Fibroblast of lung (primary cell): ENCODE measurements at places on chromosomes 16 and 17.

DNA sequence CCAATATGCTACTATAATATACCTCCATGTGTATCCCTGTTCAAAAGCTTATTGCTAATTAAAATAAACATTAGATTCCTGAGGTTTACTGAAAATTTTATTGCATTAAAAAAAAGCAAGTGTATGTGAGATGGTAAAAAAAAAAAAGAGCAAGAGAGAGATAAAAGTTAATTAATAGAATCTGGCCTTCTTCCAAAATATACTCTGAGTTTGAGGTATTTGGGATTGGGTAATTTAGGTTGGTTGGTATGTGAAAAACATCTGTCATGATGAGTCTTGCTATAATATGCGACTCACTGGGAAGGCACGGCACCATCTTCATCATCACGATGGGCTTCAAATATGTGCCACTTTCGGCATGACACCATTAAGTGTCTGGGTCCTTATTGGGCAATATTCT lies 711.1 kb upstream of the SOX9 start:
- peak; percentile 92 for DNase-seq

DNA sequence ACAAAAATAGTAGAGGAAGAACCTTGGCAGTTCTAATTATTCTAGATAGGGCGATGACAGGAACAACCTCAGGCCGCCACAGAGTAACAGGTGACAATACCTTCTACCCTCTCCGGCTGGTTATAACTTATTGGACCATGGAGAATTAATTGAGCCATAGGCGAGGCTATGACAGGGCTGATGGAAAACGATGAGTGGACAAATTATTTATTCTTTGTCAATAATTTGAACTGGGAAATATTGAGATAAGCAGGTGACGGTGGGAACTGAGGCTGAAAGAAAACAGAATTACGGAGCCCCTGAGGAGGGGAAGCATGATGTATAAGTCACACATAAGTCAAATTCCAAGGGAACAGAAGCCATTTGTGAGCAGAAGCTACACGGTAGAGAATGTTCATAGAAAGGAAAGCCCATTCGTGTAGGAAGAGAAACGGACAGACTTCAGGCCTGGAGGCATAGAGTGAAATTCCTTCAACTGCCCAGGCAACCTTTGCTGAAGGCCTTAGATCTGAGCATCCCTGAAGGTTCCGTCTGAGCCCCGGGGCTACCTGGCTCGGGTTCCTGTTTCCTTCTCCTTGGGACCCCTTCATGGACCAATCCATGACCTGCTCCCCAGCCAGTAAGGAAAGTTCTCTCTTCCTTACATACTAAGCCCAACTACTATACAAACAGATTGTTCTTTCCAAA lies 158.1 kb downstream of the MAP2K4 start:
- DNase-seq = no peak

DNA sequence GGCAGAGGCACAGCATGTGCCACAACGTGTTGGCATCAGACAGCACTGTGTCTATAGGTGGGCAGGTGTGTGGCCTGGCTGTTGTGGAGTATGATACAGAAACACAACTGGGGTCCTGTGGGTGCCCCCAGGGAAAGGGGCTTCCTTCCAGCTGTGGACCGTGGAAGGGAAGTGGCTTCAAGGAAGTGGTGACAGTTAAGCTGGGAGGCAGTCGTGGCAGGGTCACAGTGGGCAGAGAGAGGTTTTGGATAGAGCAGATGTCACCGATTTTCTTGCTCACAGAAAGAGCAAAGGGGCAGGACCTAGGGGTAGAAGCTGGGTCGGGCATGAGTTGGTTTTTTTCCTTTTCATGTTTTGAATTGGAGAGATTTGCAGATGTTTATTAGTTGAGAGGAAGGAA lies 11.2 kb upstream of the ORAI3 start:
- no peak for DNase-seq

GRCh38 chr16:84332975-84333684 lies 35.2 kb upstream of the ATP2C2 start:
- no peak for DNase-seq

DNA sequence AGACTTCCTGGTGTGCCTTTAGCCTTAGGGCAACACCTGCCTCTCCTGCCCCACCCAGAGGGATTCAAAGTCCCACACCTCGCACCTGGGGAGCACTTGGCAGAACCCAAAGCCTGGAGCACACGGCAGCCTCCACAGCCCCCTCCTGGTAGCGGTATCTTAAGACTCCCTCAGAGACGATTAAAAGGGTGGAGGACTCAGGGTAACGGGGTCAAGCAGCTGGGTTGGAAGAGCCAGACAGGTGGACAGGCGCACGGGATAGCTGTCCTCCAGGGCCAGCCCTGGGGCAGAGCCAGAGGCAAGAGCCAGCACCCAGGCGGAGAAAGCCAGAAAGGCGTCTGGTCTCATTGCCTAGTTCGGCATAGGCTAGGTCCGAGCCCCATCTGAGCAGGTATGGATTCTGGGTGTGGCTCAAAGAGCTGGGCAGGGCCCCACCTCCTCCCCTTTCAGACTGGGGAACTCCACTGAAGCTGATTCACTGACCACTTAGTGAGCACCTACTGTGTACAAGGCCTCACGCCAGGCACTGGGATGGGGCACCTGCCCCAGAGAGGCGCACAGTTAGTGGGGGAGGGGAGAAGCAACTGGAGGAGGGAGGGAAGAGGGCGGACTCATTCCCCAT lies 55.0 kb upstream of the MEAK7 start:
- DNase-seq = no peak

- no peak for DNase-seq
These were observed 114.5 kb downstream of the ABCC6 start for GRCh38 chr16:16108759-16109158.

DNA sequence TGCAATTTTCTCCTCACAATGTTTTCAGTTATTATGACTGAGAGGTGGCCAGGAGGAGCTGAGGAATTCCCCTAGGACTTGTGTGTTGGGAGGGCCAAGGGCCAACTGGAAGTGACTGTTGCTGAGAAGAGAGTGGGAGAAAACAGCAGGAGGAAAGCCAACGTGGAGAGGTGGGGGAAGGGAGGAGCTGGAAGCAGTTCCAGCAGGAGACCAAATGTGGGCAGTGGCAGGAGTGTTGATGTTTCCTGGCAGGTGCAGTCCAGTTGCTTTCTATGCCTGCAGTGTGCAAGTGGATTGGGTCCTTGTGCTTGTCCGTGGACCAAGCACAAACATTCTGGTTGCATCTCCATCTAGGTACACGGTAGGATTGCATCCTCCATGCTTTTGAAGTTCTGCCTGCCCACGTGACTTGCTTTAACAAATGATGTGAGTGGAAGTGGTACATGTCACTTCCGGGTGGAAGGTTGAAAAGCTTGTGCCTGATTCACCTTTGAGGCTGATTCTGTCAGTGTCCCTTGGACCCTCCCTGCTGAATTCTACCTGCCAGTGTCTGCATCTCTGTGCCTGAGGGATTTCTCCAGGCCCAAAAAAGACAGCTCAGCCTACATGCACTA lies 54.7 kb upstream of the CRHR1 start:
- no peak for DNase-seq

DNA sequence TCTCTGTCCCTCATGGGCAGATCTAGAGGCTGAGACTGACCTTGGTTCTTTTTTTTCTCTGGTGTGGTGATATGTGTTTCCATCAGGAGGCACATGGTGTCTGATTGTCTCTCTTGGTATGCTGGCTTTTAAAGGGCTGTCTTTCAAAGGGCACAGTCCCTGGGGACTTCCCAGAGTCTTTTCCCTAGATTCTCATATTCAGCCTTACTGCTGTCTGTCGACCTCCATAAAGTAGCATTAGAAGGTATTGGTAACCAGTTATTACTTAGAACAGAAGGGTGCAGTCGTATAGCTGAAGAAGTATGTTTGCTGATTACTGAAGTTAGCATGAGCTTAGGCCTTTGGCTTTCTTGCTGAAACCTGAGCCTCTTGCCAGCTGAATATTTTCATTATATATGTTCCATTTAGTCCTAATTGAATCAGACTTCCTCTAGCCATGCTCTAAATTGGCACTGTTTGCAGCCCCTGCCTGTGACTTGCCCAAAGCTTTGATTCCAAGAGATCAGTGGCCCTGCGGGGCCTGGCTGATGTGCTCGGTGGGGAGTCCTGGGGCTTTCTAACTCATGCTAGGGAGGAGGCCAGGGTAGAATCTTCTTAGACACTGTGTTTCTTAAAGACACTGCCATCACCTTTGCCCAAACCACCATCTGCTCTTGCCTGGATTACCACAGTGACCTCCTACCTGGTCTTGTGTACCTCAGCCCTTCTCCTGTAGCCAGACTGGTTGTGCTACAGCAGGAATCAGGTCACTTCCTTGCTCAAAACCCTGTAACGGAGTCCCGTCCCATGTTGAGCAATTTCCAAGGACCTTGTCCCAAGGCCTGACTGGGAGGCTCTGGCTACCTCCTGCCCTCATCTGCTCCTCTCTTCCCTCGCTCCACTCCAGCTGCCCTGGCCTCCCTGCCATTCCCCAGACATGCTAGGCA lies 71.5 kb downstream of the WWP2 start:
- DNase-seq = peak; percentile 56

GRCh38 chr17:6334386-6334785 lies 100.5 kb downstream of the AIPL1 start:
- peak; percentile 2 for DNase-seq

DNA sequence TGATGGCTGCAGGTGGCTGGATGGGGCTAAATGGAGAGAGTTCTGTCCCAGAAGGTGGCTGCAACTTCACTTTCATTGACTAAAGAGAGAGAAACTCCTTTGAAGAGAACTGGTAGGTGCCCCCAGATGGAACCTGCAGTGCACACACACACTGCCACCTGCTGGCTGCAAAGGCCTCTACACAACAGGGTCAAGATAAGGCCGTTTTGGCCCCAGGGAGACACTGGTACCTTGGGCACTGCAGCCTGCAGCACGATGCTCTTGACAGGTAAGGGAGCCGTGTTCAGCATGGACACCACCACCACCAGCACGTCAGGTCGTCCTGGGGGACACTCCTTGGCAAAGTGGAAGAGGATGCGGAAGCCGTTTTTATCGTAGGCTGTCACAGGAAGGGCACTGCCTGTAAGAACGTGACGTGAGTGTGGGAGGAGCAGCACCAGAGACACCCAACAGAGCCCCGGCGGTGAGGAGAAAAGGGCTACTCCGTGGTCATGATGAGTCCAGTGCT lies 22.7 kb downstream of the GGA3 start:
- peak; percentile 72 for DNase-seq

DNA sequence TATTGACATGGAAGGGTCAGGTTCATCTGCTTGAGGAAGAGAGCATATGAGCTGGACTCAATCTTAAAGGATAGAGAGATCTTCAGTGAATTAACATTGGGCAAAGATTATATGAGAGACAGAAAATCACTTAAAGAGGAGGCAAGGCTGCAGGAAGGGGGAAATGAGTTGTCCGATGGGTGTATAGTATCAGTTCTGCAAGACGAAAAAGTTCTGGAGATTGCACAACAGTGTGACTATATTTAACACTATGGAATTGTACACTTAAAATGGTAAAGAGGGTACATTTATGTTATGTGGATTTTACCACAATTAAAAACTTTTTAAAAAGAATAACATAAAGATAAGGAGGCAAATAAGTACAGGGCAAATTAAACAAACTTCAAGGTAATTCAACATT lies 80.7 kb downstream of the HELZ start:
- peak; percentile 20 for DNase-seq

GRCh38 chr17:77831474-77832179 lies 126.9 kb upstream of the TNRC6C start:
- DNase-seq = peak; percentile 87

GRCh38 chr17:82019690-82020571 lies 2.7 kb downstream of the CENPX start:
- peak; percentile 15 for DNase-seq

DNA sequence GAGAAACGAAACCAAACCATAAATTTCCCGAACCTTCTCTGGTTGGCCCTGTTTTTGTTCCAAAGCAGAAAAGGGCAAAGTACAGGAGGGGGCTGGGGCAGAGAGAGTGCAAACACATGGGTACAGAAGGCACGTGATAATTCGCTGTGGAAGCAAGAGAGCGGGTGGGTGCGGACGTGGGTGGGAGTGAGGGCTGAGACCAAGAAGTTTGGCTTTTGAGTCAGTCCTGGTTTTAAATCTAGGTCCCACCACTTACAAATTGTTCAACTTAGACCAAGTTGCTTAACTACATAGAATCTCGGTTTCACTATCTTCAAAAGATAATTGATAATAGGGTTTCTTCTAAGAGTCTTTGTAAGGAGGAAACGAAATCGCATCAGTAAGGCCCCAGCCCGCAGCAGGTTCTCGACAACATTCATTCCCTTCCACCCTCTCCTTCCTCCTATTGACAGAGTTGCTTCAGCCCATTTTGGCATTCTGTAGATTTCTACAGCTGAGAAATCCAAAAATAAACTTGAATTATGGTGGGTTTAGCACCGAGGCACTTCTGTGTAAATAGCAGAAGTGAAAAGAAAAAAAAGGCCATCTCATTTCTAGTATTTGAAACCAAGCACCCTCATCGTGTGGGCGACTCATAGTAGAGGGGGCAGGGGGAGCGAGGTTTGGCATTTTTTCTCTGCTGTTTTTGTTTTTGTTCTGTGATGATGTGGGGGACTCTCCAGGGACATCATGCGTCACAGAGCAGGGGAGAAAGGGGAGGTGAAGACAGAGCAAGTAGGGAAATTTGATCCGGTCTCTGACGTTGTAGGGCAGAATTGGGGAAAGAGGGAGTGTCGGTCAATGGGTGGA lies 33.6 kb upstream of the CCR7 start:
- no peak for DNase-seq

DNA sequence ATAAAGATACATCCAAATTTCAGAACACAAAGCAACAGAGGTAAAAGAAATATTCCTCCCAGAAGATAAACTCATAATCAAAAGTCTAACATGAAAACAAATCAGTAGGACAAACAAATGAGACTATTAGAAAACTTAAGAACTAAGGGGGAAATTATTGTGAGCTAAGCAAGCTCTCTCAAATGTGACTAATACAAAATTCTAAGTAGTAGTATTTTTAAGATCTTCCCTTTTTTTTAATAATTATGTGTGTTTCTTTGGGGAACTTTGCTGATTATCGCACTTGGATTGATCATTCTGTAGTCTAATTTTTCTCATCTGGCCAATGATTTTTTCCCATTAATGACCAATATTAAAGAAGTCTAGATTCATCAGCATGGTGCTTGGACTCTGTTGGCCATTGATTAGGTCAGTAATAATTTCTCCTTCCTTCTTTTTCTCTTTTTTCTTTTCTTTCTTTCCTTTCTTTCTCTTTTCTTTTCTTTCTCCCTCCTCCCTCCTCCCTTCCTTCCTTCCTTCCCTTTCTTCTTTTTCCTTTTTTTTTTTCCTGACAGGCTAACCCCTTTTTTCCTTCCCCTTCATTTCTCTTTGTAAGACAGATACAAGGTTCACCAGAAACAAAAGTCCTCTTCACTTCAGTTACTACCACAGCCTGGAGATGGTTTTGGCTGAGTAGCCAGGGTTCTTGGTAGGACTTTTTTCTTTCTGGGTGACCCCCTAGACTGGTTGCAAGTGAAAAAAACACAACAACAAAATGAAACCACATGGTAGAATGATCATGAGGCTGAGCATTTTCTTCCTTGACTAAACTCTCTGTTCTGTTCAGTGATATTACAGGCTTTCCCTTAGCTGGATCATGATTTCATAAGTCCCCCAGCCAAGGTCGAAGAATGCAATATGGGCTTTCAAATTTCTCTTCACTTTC lies 2.9 kb upstream of the ABCA6 start:
- DNase-seq = no peak

DNA sequence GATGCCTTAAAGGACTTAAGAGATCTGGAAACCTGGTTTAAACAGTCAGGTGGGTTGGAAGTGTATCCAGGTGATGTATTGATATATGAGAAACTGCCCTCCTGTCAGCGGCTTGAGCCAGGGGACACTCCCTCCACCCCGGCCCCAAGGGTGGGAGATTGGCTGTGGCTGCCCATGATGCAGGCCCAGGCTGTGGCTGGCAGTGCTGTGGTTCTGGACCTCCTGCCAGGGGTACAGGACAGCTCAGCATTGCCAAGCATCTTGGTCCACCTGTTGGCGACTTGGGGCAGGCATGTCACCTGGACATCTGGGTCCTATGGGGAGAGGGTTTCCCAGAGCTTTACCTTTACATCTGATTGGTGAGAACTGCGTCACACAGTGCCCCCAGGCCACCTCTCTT lies 201.0 kb downstream of the SPECC1 start:
- DNase-seq = no peak
